Smooth muscle cell of the pulmonary artery (primary cell): ENCODE measurements at places on chromosomes 2 and 18. TPM values are rescaled to one million over a fixed set of nuclear protein-coding genes. Genes with fewer than 3 reads are reported as not detected.

DSG4 gene
- not detected in 2 replicates for total RNA-seq

SULT1C4 gene
- total RNA-seq: 0.13 and 0.17 TPM in 2 replicates

TMEM178A gene
- 0.86 and 1.2 TPM in 2 replicates for total RNA-seq

TPO gene
- not detected in 2 replicates for total RNA-seq

MC2R gene
- not detected in 2 replicates for total RNA-seq

FEV gene
- total RNA-seq: not detected in 2 replicates
